ENCODE measurements at places on chromosomes 5 and 9. TPM values are rescaled to one million over a fixed set of nuclear protein-coding genes. Genes with fewer than 3 reads are reported as not detected.
A peak's percentile ranks its signal among the peaks of the same experiment; 100 is the strongest.

ALDH1A1 gene
- 7.0 TPM for polyA plus RNA-seq

GRCh38 chr5:54176066-54176830, 134.1 kb downstream of the ARL15 start:
- no peak for DNase-seq

GRIN1 gene
- not detected for polyA plus RNA-seq

- no peak for DNase-seq
Measured at GRCh38 chr9:129886226-129887174, 51.2 kb downstream of the USP20 start.

SH3PXD2B gene
- polyA plus RNA-seq = 39.1 TPM

DNA sequence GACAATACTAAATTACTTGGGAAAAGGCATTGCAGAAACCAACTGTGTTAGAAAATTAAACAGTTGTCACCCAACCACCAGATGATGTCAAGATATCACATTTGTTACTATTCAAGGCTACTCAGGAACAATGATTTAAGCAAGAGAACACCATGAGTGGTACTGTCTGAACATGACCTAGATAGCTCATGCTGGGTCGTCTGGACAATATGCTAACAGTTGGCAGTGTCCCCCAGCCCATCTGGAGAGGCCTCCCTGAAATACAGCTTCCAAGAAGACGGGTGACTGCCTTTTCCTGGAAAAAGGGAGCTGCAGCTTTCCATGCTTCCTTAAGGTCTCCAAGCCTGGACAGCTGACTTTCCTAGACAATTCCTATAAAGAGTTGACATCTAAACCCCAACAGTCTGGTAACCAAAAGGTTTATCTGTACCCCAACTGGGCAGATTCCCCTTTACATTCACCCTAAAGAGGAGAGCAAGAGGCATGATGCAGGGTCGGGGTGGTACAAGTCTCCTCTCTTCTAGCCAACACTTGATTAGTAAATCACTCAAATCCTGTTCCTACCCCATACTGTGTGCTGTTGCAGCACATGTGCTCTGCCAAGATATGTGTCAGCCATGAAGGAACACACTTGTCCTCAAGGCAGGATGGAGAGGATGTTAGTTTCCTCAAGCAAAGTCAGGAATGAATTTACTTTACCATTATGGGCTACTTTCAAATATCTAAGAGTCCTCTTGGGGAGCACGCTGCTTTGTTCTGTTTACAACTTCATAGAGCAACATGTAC, 433.0 kb downstream of the PDE4D start:
- DNase-seq = no peak

DNA sequence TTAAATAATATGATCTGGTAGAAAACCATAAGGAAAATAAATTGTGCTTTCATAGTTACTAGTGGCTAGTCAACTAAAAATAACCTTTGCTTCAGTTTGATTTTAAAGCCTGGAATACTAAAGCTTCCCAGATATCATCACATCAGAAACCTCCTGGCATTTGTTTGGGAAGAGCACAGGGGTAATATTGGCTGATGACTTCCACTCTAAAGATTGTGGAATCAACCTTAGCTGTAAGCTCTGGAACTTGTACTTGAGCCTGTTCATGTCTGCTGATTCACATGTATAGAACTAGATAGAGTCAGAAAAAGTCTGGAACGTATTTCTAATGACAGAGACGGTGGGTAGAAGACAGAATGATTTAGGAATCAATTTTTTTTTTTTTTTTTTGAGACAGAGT, 345.0 kb downstream of the CWC27 start:
- no peak for DNase-seq

DNA sequence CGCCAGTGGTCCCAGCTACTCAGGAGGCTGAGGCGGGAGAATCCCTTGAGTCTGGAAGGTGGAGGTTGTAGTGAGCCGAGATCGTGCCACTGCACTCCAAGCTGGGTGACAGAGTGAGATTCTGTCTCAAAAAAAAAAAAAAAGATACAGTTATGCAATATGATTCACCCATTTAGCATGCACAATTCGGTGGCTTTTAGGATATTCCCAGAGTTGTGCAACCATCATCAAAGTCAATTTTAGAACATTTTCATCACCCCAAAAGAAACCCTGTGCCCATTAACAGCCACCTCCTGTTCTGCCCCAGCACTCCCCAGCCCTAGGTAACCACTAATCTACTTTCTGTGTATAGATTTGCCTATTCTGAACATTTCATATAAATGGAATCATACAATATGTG, 4.3 kb upstream of the DHFR start:
- no peak for DNase-seq

ASTN2 gene
- polyA plus RNA-seq = 6.6 TPM

GRCh38 chr9:136931611-136932130, 12.9 kb downstream of the FBXW5 start:
- DNase-seq = no peak

- no peak for DNase-seq
Measured at GRCh38 chr5:177484902-177485549, 11.6 kb upstream of the DBN1 start.

- DNase-seq = peak; percentile 65
Measured at GRCh38 chr9:36187414-36187813, 3.3 kb upstream of the CLTA start.

GRCh38 chr9:96020792-96021550, 145.5 kb downstream of the ERCC6L2 start:
- no peak for DNase-seq

DNA sequence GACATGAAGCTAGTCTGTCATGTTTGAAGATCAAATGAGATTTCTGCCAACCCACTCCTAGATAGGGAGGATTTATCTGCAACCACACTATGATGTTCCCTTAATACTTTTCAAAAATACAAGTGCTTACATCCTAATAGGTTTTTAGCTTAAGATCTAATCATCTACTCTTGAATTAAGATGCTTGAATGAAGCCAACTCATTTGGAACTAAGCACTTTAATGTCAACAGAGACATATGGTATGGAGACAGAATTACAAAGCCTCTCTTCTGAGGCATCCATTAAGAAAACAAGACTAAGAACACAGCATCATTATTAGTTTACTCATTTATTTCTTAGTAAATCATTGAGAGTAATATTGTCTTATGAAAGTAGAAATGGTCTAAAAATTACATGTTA, 139.3 kb upstream of the NFIB start:
- no peak for DNase-seq

DROSHA gene
- polyA plus RNA-seq = 52.6 TPM

GRCh38 chr9:86947146-86948073, at the start of gene GAS1:
GAS1 (minus strand) TSS chr9:86947506; CDS start chr9:86946779, 727 bp downstream.
- peak; percentile 93 for DNase-seq

GRCh38 chr5:176540956-176541337, 3.7 kb upstream of the RNF44 start:
- DNase-seq = no peak

- DNase-seq = no peak
Measured at GRCh38 chr5:115549154-115549553, 4.6 kb upstream of the FEM1C start.

DNA sequence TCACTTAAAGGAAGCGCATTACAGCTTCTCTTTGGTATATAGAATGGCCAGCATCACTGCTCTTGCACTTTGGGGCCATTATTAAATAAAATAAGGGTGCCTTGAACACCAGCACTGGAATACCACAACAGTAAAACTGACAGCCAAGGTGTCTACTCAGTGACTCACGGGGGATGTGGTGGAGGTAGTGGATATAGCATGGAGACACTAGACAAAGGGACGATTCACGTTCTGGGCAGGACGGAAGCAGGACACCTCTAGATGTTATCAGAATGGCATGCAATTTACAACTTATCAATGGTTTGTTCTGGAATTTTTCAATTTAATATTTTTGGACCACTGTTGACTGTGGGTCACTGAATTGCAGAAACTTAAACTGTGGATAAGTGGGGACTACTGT, 32.9 kb upstream of the PDE8B start:
- no peak for DNase-seq

DNA sequence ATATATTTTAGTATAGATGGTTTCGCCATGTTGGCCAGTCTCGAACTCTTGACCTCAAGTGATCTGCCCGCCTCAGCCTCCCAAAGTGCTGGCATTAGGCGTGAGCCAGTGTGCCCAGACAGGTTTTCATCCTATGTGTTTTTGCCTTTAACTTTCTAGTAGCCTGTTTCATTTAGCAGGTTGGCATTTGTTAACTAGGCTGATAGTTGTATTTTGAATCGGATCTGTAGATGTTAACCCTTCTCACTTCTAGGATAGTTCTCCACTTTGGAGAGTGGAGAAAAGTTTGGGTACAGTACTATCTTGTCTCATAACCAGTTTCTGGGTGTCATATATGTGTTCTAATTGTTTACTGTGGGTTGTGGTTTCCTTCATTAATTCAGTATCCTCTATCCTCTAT, 7.3 kb upstream of the FGF18 start:
- no peak for DNase-seq

DNA sequence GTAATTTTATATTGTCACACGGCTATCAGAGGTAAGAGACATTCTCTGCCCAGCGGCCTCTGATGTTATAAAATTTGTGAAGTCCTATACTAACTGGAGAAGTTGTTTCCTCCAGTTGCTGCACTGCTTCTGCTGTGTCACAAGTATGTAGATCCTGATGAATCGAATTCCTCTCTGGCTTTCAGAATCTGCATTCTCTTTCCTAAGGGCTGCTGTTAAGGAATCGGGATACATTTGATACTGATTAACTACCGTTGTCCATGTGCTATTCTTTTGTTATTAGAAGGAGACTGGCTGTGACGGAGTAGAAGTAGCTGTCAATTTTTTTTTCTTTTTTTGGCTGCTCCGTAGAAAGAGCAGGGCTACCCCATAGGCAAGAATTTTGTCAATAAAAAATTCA, 81.7 kb upstream of the LRRC70 start:
- DNase-seq = no peak

- DNase-seq = peak; percentile 11
Measured at GRCh38 chr5:171808951-171809350, 23.3 kb downstream of the SMIM23 start.

GRCh38 chr9:116998305-116998704, 311.2 kb downstream of the TRIM32 start:
- no peak for DNase-seq

ACSL6 gene
- polyA plus RNA-seq = not detected

GRCh38 chr5:72692231-72692637, 124.2 kb upstream of the TNPO1 start:
- DNase-seq = no peak

DNA sequence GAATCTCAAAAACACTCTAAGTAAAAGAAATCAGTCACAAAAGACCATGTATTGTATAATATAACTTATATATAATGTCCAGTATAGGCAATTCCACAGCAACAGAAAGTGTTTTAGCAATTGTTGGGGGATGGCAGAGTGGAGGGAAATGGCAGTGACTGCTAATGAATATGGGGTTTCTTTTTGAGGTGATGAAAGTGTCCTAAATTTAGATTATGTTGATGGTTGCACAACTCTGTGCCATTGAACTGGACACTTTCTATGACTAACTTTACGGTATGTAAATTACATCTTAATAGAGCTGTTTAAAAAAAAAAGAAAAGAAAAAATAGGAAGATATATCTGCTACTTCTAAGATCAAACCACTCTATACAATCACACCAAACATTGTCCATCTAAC, 124.9 kb upstream of the ZNF462 start:
- no peak for DNase-seq

GCNT4 gene
- polyA plus RNA-seq = 0.69 TPM

DNA sequence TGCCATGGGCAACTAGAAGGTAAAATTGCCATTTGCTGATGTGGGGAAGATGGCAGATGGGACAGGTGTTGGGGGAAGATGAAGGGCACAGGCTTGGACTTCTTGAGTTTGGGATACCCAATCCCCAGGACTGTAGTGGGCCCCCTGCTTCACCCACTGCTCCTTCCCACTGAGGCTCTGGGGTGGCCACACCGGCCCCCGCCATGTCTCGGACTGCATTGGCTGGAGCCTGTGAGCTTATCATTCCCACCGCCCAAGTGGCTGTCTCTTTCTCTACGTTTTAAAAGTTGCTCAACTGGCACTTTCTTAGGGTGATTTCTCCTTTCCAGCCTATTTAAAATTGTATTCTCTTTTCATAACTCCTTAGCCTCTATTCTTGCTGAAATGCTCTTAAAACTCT, 730.0 kb upstream of the ADAMTS16 start:
- DNase-seq = no peak

GRCh38 chr5:16742938-16743337, 126.1 kb upstream of the RETREG1 start:
- no peak for DNase-seq

GRCh38 chr5:102850503-102850902, 95.4 kb downstream of the PAM start:
- no peak for DNase-seq

DNA sequence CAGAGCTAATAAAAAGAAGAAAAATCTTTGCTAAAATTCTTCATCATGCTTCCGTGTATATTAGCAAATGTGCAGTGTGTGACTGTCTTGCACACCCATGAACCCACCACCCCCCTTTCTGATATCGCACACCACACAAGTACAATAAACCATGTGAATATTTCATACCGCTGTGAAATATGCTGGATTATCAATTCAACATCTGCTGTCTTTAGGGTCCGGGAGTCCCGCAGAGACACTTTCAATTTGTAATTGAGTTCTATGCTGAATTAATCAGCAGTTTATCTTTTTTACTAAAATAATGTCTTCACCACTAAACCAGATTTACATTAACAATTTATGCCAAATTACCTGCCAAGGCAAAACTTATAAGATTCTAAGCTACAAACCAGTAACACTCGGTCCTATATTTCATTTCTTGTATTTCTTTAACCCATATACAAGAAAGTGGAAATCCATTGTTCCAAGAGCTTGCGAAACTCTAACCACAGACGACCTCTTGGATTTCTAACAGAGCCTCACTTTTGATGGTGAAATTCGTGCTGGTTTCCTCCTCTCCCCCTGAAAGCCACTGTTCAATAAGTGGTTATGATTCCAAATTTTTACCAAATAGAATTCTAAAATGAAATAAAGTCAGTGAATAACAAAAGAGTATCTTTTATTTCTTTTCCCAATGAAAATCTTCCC, 44.2 kb downstream of the PSMB7 start:
- DNase-seq = no peak

DNA sequence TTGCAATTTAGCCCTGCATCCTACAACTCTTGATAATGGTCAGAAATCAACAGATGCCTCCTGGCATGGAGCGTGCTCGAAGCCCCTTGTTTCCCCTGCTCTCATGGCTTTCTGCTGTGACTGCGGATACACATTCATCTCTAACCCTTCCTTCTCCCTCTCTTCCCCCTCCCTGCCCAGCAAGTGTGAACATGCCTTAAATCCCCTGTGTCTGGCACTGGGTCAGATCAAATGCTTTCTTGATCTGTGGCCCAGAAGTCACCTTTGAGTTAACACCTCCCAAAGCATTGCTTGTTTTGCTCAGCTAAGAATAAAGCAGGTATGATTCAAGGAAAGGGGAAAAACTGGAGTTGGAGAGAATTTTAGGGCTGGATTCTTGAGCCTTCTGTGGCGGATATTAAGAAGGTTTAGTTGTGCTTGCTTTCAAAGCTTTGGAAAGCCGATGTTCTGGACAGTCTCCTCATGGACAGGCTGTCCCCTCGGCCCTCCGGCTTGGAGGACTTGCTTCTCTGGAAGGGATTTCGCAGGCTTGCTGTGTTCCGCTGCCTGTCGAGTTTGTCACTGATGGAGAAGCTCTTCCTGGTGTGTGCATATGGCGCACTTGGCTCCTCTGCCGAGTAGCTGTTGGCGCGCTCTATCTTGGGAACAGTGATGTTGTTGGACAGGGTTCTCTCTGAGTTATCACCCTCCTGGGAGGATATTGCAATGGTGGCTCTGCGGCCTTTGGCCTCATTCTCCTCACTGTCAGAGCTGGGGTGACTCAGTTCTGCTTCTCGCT, 121.3 kb upstream of the KLF9 start:
- DNase-seq = no peak

All from AG04450 (cell line).